G401 (cell line): ENCODE measurements at places on chromosomes 13 and 19.

DNA sequence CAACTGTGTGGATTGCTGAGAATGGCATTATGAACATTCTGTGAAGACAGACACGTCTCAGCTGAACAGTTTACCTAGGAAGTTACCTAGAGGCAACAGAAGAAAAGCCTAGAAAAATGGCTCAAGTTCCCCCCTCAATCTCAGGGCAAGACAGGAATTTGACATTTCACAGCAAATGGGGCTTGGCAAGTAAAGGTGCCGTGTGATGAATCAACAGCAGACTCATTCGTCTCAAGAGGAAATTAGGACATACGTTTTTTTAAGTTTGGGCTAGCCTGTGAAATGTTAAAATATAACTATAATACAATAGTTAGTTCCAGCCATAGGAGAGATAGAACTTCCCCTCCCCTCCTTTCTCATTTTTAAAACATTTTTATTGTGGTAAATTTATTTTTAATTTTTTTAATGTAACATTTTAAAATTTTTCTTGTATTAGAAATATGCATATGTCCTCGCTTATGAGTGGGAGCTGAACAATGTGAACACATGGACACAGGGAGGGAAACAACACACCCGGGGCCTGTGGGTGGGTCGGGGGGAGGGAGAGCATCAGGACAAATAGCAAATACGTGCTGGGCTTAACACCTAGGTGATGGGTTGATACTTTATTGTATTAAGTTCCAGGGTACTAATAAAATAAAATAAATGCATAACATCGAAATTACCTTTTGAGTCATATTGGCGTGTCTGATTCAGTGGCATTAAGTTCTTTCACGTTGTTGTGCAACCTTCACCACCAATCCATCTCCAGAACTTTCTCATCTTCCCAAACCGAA lies 116.0 kb downstream of the COL4A2 start:
- no peak for DNase-seq

DNA sequence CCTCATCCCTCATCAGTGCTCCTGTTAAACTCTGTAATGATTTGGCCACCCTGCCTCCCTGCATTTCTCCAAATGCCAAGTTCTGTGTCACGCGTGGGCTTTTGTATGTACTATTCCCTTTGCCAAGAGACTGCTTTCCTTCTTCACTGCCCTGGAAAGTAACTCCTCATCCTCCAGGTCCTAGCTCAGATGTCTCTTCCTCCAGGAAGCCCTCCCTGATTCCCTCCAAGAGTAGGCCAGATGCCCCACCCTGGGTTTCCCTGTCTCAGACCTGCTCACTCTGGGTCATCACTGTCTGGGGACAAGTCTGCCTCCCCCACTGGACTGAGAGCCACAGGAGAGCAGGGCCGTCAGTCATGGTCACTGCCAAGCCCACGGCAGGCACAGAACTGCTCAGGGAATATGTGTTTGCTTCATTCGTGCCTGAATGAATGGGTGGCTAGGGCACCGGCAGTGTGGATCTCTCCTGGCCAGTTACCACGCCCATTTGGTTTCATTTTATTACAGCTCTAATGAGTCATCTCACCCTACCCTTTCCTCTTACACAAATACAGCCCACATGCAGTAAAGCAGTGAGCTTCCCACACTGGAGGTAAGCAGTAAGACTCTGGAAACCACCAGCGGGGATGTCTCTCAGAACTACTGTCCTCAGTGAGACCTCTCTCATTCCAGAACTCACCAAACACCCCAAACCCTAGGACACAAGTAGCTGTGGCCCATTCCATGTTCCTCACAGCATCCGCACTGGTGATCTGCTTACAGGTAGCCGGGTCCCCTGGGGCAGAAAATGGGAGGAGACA lies 12.1 kb upstream of the GPR4 start:
- DNase-seq, result no peak

DNA sequence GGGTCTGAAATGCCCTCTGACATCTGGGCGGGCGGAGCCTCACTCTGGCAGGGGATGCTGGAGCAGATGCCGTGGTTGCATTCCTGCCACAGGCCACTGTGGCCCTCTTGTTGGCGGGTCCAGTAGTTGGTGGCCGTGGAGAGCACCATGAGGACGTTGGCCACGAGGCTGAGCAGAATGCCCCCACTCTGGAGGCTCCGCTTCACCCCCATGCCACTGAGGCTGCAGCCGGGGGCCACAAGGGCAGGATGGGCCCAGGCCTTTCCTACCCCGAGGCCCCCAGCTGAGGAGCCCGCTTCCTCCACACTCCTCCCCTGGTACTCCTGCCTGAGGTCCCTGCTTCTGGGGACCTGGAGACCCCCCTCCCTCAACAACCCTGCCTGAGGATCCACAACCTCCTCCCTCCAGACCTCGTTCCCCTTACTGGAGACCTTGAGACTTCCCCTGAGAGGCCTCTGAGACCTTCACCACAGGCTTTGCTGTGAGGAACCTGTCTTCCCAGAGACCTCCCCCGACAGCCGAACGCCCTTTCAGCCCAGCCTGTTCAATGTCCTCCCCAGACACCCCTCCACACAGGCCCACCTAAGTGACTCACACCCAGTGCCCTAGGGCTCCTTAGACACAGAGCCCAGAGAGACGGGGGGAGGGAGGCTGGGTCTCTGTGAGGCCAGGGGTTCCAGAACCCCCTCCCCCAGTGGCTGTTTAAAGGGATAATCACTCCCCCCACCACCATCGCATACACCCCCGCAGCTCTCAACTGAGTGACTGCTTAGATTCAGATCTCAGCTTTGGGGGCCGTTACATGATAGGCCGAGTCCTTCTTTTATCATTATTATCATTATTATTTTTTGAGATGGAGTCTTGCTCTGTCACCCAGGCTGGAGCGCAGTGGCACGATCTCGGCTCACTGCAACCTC lies at the start of gene CLDND2:
Gene CLDND2, minus strand, starts transcription at position 638 of the 917 bp plus-strand sequence. Its CDS starts 426 bp downstream, at position 212.
- DNase-seq, result no peak

GRCh38 chr13:93559718-93560117 lies 333.1 kb downstream of the GPC6 start:
- no peak for DNase-seq

DNA sequence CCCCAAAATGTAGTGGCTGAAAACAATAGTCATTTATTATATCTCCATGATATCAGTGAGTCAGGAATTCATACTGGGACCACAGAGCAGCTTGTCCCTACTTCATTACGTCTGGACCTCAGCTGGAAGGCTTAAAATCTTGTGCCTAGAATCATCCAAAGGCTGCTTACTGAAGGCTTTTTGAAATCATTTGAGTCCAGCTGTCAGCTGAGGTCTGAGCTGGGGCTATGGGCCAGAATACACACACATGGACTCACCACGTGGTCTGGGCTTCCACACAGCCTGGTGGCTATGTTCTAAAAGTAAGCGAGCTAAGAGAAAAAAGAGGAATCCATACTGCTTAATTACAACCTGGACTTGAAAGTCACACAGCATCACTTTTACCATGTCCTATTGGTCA lies 209.2 kb downstream of the KCTD12 start:
- DNase-seq, result peak; percentile 34

DNA sequence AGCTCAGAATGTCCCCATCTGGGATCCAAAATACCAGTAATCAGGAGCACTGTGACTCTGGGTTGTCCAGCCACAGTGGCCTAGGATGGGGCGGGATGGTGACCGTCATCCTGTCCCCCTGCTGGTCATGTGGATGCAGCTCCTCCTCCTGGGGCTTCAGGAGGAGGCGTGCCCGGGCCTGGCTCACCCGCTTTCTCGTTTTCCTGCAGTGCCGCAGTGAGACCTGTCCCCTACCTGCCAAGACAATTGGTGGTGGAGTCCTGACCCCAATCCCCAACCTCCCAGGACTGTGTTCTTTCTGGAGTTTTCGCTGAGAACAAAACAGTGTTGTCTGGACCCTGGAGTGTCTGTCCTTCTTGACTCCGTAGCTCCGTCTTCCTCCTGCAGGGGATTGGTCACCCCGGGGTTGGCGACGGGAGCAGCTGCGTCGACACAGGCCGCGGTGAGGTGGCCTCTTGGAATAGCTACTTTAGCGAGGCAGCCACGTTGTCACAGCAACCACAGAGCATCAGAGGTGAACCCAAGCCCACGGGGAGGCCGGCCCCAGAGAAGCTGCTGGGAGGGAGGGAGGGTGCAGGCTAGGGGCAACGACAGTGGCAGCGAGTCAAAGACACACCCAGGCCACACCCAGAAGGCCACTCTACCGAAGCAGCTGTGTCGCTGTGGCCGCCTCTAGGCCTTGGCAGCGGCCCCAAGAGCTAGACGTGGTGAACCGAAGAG lies 10.2 kb upstream of the EMC10 start:
- no peak for DNase-seq

DNA sequence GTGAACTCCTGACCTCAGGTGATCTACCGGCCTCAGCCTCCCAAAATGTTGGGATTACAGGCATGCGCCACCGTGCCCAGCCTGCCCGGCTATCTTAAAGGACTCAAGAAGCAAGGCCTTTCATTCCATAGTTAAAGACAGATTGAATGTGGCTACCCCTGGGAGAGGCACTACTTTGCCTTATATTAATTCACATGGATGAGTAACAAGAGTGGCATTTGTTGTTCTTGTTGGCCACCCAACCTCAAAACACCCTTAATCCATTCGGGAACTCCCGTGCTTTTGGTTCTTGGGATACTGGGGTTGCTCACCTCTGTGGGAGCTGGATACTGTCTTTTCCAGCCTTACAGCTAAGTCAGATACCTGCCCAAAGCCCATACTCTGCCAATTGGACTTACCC lies 34.4 kb upstream of the ABCC4 start:
- DNase-seq, result no peak

DNA sequence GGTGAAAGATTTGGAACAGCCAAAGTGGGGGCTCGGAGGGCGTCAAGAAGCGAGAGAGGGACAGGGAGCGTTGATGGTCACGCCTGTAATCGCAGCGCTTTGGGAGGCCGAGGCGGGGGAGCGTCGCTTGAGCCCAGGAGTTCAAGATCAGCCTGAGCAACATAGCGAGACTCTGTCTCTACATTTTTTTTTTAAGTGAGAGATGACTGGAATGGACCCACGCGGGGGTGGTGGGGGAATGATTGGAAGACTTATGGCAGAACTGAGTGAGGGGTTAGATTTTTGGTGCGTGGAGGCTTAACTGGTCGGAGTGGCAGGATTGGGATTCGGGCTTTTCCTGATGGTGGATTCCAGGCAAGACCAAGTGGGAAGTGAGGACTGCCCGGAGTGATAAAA lies 725 bp downstream of the PSMD8 start:
- DNase-seq, result no peak

GRCh38 chr13:113562844-113563243 lies 21.7 kb upstream of the TFDP1 start:
- no peak for DNase-seq
